AG08396 (cell line): ENCODE measurements at places on chromosomes 4 and X.

DNA sequence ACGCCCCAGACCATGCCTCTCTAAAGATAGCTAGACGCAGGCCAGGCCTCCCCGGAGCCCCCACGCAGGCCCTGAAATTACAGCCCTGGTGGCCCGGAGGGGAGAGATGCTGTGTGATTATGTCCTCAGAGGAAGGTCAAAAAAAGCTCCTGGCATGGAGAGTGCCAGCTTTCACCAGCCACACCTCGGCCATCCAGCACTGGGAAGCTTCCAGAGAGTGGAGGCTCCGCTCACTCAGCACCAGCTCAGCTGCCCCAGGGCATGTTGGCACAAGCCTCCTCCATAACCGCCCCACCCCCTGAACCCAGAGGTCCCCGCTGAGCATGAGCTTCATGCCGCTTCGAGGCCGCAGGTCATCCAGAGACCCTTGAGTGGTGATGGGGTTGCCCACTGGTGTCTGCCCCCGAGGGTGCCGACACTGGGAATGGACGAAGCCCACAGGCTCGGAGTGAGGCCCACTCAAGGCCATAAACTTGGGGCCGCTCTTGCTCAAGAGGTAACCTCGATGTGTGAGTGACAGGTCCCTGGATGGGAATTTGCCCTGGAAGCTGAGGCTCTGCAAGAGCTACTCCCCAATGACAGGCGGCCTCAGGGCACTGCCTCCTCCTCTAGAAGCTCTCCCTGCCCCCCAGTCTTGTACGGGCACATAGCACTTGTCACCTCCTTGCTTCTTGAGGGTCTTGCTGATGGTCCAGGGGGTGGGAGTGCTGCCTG lies 4.4 kb upstream of the BGN start:
- DNase-seq, result no peak

- no peak for DNase-seq
Observed at GRCh38 chr4:138935135-138935807, 80.3 kb upstream of the NOCT start.

- no peak for DNase-seq
Observed at GRCh38 chr4:6779667-6780565, 2.6 kb upstream of the KIAA0232 start.

- no peak for DNase-seq
Observed at GRCh38 chr4:5930876-5931275, 38.0 kb upstream of the CRMP1 start.

- DNase-seq, result no peak
Observed at GRCh38 chr4:42404001-42404400, 6.7 kb downstream of the SHISA3 start.

GRCh38 chrX:54640103-54640690 lies 110.2 kb downstream of the GNL3L start:
- DNase-seq, result no peak

GRCh38 chrX:77640702-77641101 lies 145.3 kb downstream of the ATRX start:
- no peak for DNase-seq

DNA sequence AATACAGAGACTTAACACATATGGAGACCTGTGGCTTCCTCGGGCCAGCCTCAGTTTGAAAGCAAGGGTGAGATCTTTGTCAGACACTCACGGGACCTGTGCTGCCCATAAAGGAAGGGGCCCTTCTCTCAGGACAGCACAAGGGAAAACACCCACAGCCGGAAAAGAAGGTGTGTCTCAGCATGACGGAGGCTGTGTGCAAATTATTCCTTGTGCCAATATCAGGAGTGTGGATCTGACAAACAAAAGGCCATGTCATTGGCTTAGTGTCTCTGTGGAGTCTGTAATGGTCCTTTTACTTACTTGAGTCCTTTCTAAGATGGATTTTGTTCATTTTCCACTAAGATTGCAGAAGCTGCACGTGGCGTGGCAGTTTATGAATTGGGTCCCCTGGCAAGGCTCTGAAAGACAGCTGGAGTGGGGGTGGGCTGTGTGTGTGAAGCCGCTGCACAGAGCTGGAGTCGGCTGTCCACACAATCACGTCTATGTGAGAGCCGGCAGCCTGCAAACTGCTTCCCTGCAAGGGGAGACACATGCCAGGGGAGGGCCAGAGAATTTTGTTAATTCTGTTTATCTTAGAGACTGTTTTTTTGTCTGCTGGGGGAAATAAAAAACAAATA lies 1.9 kb downstream of the ENPP6 start:
- no peak for DNase-seq

GRCh38 chrX:25544641-25545040 lies 528.9 kb upstream of the ARX start:
- no peak for DNase-seq

- DNase-seq, result peak; percentile 3
Observed at GRCh38 chr4:166594326-166594946, 639.9 kb downstream of the SPOCK3 start.

- DNase-seq, result no peak
Observed at GRCh38 chr4:110152386-110152785, 46.0 kb downstream of the ELOVL6 start.

DNA sequence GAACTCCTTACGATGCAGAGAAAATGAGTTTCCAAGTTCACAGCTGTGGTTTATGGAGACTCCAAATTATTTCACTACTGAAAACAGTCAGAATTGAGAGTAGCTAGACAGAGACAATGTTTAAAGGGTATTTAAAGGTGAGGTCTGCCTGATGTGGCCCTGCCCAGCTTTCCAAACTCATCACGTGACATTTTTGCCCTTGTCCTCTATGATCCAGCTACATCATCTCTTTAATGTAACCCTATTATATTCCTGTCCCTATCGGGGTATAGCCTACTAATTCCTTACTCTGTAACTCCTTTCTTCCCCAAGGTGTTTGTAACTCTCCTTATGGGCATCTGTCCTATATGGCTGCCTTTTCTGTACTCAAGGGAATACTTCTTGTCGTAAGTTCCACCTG lies 297.2 kb downstream of the GRXCR1 start:
- DNase-seq, result no peak

DNA sequence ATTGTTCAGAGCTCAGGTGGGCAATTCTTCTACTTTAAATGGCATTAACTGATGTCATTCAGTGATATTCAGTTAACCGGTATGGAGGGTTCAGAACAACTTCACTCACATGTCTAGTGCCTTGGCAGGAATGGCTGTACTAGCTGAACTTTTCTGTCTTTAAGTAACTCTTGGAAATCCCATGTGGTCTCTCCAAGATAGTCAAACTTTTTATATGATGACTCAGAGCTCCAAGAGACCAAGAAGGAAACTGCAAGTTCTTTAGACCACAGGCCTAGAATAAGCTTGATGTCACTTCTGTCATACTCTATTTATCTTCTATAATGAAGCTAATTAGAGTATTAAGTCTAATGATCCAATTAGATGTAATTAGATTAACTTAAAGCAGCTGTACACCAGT lies 24.9 kb downstream of the LHFPL1 start:
- DNase-seq, result peak; percentile 25

GRCh38 chrX:20414762-20415445 lies 148.2 kb upstream of the RPS6KA3 start:
- no peak for DNase-seq

DNA sequence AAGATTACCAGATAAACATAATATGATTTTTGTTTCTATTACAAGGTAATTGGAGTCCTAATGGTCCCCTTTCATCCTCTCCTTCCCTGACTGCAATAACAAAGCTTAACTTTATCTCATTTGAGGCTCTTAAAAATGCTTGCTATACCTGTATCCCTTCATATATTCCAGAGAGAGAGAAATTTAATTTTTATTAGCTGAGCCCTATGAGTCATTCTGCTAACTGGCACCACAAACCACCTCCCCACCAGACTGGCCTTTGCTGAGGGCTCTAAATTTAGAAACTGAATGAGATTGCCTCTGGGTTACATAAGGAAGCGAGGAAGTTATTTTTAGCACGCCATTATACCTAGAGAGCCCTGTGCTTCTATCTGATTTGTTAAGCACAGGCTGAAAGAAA lies 27.4 kb downstream of the CBLL2 start:
- peak; percentile 32 for DNase-seq

GRCh38 chrX:18941896-18942295 lies 42.0 kb downstream of the PHKA2 start:
- DNase-seq, result no peak

GRCh38 chr4:58254291-58254690 lies 1144.1 kb upstream of the IGFBP7 start:
- no peak for DNase-seq

DNA sequence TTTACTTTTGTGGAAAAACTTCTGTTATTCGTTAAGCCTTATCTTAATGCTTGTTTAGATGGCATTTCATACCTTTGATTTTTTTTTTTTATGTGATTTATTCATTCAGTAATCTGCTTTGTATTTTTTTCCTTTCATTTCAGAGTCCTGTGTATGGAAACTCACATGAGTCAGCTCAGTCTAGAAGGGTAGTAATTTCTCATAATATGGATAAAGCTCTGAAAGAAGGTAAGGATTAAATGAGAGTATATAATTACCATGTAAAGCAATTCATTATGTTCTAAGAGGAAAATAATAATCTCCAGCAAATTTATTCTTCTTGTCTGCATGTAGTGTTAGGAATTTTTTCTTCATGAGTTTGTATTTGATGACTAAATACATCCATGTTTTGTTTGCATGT lies 37.8 kb downstream of the SNX25 start:
- DNase-seq, result no peak

- no peak for DNase-seq
Observed at GRCh38 chr4:8532245-8532781, 47.9 kb upstream of the GPR78 start.

DNA sequence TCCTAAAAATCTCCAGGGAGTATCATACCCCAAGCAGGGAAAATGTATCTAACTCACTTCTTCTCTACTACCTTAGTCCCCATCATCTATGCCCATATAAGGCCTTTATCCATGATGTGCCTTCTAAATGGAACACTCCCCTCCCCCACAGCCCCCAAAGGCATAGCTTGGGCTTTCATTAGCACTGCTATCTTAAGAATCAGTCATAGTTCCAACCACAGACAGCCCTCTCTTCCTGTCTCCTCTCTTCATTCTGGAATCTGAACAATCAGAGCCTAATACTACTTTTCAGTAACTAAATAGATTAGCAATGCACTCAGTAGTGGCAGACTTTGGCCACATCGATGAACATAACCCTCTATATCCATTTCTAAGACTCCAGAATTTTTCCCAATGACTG lies 313.2 kb upstream of the DKK2 start:
- DNase-seq, result no peak

- DNase-seq, result no peak
Observed at GRCh38 chr4:84483688-84484087, 15.4 kb downstream of the NKX6-1 start.

DNA sequence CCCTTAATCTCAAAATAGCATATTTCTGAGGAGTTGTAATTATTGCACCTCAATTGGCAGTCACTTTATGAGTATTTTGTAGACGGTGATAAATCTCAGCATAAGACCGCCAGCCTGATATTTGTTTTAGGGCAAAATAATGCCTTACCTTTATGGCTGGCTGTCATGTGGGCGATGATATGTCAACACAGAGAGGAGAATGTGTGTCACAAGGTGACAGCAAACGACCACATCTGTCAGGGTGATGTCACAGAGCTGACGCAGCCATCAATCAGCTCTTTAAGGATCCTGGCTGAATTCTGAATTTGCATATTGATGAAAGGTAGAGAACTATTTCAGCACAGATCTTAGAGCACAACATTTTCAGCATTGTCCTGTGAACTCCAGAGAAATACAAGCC lies 209.7 kb downstream of the CEP135 start:
- DNase-seq, result no peak

DNA sequence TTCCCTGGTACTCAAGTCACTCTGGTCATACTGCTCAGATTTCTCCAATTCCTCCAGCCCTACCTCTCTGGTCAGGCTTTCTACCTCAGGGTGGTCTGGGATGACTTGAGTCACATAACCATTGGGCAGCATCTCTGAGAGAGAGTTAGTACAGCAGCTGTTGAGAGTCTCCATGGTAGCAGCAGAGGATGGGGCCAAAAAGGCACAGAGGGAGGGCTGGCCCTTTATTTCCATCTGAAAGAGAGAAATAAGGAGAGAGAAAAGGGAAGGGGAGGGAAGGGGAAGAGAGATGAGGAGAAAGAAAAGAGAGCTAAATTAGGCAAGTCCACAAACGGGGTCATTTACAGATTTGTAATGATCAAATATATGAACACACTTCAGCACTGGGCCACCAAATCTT lies 149.1 kb upstream of the ARHGEF9 start:
- no peak for DNase-seq

DNA sequence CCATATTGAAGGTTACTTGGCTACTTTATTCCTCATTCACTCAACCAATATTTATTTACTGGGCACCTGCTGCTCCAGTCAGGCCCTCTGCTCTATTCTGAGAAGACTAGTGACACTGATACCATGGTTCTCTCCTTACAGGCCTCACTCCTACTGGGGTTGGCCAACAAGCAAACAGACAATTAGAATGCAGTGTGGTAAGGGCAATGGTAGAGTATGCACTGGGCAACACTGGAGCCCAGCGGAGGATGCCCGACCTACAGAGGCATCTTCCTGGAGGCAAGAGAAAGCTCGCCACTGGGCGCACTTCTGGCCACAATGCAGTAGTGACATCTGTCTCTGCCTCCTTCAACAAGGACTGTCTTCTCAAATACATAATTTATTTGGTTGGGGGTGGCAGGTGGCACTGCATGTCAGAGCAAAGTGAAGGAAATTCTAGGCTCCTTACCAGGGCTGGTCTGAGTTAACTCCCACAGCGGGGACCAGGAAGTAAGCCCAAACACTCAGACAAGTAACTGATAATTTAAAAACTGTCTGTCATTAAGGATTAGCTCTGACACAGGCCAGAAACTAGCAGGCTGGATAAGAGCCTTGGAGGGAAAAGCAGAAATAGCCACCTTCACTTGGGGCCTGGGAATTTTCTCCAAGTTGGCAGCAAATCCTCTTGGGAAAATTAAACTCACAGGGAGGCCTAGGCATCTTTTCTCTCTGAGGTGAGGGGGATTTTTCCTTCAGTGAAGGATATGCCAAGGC lies 150.7 kb upstream of the EOLA2 start:
- DNase-seq, result no peak

DNA sequence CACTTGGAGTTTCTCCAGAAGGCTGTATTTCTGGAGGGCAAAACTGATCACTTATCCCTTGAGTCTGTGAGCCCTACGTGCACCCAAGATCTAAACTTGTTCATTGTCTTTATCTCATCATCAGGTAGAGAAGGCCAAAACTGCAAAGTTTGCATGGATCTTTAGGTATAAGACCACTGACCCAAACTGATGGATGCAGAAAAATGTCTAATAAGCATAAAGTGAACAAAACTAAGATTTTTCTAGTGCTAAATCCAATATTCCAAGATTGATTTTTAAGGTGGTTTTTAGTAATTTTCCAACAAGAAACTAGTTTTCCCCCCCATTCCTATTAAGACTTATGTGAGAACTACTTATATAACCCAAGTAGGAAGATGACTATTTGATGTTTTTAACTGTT lies 2.0 kb downstream of the TMSB15A start:
- DNase-seq, result no peak

GRCh38 chrX:82757614-82758013 lies 750.5 kb upstream of the POU3F4 start:
- DNase-seq, result no peak
